ENCODE measurements at places on chromosomes 3 and 15.

- DNase-seq: no peak
These were observed 4.3 kb downstream of the ONECUT1 start for GRCh38 chr15:52785672-52786406.

DNA sequence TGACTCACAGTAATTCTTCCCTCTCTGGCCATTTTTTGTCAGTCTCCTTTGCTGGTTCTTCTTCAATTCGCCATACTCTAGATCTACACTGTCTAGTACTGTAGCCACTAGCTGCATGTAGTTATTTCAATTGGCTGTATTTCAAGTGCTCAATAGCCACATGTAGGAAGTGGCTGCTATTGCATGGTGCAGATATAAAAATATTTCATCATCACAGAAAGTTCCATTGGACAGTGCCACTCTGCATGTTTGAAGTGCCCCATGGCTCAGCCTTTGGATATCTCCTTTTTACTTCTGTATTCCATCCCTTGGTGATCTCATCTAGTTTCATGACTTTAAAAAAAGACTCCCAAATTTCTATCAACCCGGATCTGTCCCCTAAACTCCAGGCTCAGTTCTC is 22.1 kb downstream of the PPP2R3A start:
- DNase-seq: no peak

DNA sequence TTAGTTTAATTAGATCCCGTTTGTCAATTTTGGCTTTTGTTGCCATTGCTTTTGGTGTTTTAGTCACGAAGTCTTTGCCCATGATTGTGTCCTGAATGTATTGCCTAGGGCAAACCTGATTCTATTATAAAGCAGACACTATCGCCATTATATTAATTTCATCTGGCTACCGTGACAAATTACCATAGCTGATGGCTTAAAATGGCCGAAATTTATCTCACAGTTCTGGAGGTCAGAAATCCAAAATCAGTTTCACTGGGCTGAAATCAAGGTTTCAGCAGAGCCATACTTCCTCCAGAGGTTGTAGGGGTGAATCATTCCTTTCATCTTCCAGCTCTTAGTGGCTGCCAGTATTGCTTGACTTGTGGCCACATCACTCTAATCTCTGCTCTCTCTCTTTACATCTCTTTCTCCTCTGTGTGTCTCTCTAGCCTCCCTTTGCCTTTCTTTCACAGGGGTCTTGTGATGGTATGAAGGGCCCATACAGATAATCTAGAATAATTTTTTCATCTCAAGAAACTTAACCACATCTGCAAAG is 31.7 kb upstream of the FRMD4B start:
- no peak for DNase-seq

- DNase-seq: no peak
These were observed 30.5 kb upstream of the BLM start for GRCh38 chr15:90686435-90687218.

Data from stimulated activated CD8-positive, alpha-beta memory T cell treated with anti-CD3 and anti-CD28 coated beads, Interleukin-2, amount 100 ng/mL, for 48 hours (primary cell).